H1 (cell line): ENCODE measurements at places on chromosomes 5 and 9. TPM values are rescaled to one million over a fixed set of nuclear protein-coding genes. Genes with fewer than 3 reads are reported as not detected.
A peak's percentile ranks its signal among the peaks of the same experiment; 100 is the strongest.

The PRR7 gene
- 8.0 and 8.6 TPM in 2 replicates for total RNA-seq

The PCDHGA12 gene
- 1.0 and 1.3 TPM in 2 replicates for total RNA-seq

The ADAMTS6 gene
- 1.7 and 2.4 TPM in 2 replicates for total RNA-seq

The DMRTA1 gene
- 3.0 and 3.3 TPM in 2 replicates for total RNA-seq

The NLN gene
- total RNA-seq: 186 and 192 TPM in 2 replicates

The CDC25C gene
- 20.8 and 23.2 TPM in 2 replicates for total RNA-seq

DNA sequence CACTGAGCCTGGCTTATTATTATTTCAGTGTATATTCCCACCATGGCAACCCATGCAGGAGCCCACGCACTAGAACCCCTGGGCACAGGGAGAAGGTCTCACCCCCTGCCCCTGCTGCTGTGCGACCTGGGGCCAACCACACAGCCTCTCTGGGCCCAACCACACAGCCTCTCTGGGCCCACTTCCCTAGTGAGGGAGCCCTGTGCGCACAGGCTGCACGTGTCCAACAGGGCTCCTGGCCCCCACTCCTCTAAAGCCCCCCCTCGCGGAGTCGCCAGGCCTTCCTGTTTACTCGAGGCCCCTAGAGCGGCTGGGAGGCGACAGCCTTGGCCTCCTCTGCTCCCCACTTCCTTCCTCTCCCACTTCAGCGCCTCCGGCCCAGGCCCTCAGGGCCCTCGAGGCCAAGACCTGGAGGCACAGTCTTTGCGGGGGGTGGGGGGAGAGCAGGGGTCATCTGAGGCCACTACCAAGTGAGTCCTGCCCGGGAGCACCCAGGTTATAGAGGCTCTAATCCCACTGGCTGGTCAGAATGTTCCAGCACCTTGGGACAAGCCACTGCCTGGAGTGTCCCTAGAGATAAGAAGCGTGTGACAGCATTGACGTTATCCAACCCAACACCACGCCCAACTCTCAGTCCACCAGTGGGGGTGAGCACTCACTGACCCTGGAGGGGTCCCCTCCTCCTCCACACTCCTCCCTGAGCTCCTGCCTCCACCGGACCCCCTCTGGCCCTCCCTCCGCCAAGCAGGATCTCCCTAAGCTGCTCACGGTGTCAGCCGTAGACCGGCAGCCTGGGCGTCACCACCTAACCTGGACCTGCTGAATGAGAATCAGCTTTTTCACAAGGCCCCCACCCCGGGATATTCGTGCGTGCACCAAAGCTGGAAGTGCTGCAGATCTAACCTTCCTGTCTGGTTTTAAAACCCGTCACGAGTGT, 7.9 kb upstream of the ENG start:
- DNase-seq: no peak

- DNase-seq: peak; percentile 53
Measured at GRCh38 chr5:149264439-149265067, 7.1 kb upstream of the AFAP1L1 start.

- no peak for DNase-seq
Measured at GRCh38 chr9:112831969-112832368, 58.7 kb downstream of the SLC46A2 start.

DNA sequence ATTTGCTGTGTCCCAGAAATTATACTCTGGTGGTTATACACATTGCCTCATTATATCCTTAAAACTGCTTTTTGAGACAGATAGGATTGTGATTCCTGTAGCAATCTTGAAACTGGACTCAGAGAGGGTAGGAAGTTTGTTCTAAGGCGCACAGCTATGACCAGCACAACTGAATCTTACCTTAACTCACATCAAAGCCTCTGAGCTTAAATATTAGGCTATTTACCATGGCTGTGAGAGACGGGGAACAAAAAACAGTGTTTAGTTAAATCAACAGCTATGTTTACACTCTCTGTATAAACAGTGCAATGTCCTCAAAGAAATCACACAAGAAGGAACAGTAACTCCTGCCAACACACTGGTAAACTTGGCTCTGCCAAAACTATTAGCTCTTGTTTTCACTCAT, 50.9 kb upstream of the TUT7 start:
- no peak for DNase-seq

GRCh38 chr9:5478206-5478605, 27.9 kb downstream of the CD274 start:
- no peak for DNase-seq

DNA sequence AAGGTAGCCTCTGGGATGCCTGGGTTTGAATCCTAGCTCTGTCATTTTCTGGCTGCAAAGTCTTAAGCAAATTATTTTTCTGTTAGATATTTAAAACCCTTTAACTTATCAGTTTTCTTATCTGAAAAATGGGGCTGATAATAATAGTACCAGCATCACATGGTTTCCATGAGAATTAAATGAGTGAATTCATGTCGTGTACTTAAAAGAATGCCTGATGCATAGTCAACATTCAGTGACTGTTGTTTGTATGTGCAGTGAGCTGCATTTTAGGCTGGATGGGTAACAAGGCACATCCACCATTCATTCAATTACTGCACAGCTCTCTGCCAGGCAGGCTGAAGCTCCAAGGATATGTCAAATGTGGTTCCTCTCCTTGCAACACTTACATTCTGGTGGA, 122.0 kb downstream of the PPP2R2B start:
- DNase-seq: no peak

DNA sequence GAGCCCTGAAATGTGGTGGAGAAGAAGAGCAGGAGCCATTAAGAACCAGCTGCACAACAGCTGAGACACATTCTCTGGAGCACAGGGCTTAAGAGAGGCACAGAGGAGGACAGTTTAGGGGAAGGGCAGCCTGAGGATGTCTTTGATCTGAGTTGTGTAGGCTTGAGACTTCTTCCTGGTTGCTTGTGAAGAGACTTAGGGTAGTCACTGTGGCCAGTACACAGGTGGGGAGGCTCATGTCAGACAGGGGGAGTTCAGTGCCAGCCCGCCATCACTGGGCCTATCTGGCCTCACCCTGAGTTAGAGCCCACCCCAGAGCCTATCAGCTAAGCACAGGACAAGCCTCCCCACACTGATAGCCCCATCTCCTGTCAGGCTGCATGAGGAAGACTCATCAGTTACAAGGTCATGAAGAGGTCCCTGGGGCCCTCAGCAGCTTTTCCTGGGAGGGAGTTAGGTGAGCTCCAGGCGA, 19.8 kb downstream of the SLC22A4 start:
- no peak for DNase-seq

GRCh38 chr5:174501461-174502069, 222.8 kb upstream of the MSX2 start:
- DNase-seq: no peak

- DNase-seq: no peak
Measured at GRCh38 chr5:99034336-99034735, 105.5 kb upstream of the CHD1 start.

- DNase-seq: no peak
Measured at GRCh38 chr9:101639785-101640665, 45.3 kb upstream of the PPP3R2 start.

DNA sequence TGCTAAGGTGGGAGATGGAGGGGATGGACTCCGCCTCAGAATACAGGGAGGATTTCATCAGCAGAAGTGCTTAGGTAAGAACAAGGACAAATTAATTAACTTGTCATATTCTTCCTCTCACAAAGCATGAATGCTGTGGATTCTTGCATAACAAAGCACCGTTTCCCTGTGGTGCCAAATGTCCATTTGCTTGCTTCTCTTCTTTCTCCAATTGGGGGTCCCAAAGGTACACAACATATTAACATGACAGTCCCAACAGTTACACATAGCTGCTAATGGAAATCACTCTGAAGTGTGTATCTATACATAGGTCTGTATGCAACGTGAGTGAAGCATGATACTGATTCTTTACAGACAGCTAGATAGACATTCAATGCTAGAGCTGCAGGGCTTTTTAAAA, 146.7 kb upstream of the EFNA5 start:
- DNase-seq: no peak

DNA sequence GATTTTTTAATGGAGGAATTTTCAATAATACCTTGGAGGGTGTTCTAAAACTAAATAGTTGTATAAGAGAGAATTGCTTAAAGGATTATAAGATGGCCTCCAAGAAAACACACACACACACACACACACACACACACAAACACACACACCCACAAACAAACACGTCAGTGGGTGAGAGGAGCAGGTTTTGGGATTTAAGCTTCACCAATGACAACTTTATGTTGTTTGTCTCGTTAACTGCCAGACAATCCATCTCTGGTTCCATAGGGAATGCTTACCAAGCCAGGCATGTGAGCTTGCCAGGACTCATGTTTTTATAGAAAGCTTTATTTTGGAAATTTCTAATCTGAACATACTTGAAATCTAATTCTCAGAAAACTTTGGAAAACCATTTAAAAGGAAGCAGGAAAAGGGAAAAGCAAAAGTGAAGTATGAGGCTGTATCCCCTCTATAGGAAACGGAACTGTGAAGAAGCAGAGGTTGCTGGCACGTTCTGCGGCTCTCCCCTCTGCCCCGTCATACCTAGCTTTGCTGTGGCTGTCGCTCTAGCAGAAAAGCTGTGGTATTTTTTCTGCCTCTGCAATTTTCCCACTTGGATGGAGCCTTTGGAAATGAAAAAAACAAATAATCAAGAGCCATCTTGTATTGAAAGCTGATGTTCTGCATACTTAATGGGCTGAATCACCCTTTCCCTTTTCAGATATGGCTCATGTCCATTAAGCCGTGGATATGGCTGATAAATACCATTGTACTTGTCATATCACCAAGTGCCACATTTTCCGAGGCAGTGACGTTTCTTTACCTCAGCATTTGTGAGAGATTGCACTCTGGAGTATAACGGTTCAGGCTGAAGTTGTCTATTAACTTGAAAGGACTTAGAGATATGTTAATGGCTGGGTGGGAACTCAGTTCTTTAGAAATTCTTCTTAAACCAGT, 112.7 kb downstream of the NTRK2 start:
- no peak for DNase-seq

GRCh38 chr9:105114964-105115728, 129.3 kb upstream of the SLC44A1 start:
- no peak for DNase-seq

DNA sequence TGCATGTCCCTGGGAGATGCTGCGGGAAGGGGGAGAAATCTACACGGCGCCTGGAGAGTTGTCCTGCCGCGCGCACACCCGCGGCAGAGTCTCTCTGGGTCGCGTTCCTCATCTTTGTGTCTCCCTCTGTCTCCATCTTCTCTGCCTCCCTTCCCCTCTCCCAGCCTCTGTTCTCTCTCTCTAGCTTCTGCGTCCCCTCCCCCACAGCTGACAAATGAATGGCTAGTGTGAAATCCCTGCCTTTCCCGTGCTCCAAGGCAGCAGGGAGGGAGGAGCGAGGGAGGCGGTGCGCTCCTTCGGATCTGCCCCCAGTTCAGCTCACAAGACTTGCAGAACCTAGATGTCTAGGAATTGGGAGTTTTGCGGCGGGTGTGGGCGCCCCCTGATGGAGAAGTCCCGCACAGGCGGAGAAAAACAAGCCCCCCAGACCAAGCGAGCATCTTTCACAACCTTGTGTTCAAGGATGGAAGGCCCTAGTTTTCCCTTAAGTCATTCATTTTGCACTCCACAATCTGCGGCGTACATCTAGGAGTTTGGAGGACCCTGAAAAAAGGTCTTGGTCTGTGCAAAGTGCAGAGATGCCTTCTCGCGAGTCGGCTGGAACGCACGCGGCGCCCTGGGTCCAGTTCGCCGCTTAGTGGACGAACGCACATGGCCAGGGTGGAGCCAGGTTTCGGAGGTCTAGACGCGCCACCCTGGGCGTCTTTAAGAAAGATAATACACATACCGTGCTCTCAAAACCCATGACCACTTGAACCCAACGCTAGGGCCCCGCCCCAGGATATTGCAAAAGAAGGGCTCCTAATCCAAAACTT, 2.0 kb downstream of the VCAN start:
- peak; percentile 100 for DNase-seq

DNA sequence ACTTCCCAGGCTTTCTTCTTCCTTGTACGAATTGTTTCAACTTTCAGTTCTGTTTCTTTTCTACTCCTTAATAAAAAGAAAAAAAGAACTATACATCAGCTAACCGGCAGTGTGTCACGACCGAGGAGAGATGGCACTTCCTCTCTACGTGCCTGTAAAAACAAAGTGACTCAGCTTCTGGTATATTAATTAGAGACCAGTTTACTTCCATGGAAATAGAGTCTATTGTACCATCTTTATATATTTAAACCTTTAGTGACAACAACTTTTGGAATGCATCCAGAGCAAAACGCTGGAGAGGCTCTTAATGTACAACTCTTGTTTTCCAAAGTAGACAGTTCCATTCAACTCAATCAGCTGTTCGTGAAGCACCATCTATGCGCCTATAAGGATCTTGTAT, 94.5 kb upstream of the LIFR start:
- no peak for DNase-seq

DNA sequence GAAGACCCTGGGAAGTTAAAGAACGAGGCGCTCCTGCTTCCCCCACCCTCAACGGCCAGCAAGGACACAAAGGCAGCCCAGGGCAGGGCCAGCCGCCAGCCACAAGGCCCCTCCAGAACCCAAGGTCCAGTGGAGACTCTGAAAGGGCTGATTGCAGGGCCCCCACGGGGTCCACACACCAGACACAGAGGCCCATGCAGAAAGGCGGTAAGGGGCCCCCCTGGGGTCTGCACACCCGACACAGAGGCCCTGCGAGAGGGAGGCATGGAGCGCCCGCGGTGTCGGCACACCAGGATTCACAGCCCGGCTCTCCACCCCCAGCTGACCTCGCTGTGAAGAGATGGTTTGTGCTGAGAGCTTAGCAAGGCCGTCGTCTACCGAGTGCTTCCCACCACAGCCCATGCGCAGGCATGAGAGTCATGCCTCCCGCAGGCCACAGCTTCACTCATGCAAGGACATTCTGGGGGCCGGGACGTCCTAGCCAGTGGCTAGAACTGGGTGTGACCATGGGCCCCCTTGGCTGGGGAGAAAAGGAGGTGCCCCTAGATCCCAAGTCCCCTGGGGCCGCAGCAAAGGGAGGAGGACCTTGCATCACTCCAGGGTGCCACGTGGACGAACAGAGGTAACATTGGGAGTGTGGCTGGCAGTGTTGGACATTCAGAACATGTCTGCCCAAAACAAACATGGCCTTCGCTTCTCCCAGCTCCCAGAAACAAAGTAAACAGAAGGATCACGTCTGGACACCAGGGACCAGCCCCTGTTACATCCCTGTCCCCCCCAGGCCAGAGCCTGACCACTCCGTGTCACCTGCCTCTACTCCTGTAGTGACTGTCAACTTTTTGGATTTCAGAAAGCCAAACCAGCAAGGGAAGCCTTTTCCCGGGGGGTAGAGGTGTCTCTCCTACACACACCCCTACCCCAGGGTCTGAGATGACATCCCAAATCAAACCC, 9.8 kb downstream of the BRD3 start:
- no peak for DNase-seq

GRCh38 chr5:32710550-32711361, at the start of gene NPR3:
Gene NPR3 (plus strand): TSS chr5:32711321. CDS start chr5:32711777, 456 bp downstream.
- DNase-seq: peak; percentile 71
